ENCODE measurements at places on chromosomes 16 and 17.

- DNase-seq = no peak
Measured at GRCh38 chr16:53334581-53334980, 99.7 kb upstream of the RBL2 start.

- DNase-seq = no peak
Measured at GRCh38 chr17:48909783-48910182, 1.6 kb downstream of the UBE2Z start.

DNA sequence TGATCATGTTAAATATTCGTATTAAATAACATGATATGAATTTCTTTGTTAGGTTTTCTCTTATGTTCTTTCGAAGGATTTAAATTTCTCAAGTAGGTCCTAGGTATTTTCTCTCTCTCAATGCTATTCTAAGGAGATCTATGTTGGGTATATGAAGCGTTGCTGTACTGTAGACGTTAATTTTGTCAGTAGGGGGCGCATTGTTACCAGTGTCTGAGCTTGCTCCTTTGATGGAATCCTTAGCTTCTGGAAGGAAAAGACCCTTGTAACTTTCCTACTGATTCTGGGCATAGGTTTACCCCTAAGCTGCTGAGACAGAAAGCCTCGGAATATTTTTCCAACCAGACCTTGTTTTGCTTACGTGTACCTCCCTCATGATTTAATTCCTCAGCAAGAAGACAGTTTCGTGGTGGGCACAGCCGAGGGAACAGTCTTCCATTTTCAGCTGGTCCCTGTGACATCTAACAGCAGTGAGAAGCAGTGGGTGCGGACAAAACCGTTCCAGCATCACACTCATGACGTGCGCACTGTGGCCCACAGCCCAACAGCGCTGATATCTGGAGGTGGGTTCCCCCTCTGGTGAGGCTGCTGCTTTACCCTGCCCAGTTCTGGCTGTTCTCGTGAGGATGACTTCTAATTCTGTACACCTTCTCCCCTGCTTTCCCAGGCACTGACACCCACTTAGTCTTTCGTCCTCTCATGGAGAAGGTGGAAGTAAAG, 17.9 kb downstream of the UTP4 start:
- DNase-seq = peak; percentile 76

- DNase-seq = no peak
Measured at GRCh38 chr17:79529661-79530081, 81.2 kb downstream of the RBFOX3 start.

- DNase-seq = no peak
Measured at GRCh38 chr17:2386400-2387085, 14.3 kb downstream of the MNT start.

DNA sequence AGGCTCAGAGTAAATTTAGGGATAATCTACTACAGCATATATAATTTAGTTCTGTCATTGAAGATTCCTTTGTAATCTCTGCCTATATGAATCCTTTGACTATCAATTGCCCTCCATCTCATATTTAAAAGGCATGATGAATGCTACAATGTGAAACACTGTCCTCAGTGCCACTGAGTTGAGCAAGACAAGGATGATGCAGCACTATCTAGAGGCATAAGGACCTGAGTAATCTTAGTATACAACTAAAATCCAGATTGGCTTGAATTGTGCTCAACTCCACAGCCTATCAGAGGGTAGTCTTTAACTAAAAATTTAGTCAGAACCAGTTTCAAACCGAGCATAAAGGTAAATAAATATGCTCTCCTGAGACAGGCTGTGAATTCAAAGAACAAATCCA, 11.6 kb upstream of the STRADA start:
- DNase-seq = no peak

DNA sequence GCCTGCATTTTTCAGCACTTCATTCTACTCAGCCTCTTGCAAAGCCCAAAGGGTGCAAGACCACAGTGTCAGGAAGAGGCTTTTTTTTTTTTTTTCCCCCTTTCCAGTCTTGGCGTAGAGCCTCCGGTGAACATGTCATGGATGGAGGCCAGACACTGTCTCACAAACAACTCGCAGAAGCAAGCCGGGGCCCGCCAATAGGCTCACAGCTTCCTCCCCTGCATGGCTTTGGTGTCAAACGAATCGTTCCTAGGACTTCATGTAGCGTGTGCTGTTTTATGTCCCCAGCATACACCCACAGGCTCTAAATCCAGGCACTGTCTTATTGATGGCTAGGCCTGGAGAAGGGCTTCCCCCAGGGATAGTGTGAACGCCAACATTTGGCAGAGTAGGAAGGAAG, 457.7 kb upstream of the MAF start:
- no peak for DNase-seq

Data from CD4-positive, alpha-beta T cell treated with Interleukin-12 subunit alpha and Interleukin-12 subunit beta, for 1 hour (primary cell).